ENCODE measurements at places on chromosomes 5 and 9.

GRCh38 chr9:4861736-4862451, 69.2 kb downstream of the RCL1 start:
- DNase-seq: no peak

DNA sequence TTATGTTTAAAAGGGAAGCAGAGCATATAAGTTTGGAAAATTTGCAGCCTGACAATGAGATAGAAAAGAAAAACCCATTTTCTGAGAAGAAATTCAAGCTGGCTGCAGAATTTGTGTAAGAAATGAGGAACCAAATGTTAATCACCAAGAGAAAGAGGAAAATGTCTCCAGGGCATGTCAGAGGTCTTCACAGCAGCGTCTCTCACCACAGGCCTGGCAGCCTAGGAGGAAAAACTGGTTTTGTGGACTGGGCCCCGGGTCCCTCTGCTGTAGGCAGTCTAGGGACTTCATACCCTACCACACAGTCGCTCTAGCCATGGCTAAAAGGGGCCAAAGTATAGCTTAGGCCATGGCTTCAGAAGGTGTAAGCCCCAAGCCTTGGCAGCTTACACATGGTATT, 32.1 kb upstream of the HSD17B4 start:
- DNase-seq: no peak

DNA sequence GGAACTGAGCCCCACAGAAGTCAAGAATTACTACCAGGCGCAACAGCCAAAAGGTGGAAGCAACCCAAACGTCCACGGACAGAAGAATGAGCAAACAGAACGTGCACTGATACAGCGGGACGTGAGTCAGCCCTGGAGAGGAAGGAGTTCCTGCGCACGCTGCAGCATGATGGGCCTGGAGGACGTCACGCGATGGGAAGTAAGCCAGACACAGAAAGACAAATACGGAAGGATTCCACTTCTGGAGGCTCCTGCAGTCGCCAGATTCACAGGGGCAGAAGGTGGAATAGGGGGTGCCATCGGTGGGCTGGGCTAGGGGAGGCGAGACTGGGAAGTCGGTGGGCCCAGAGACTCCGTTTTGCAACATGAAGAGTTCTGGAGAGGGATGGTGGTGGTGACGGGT, 80.3 kb upstream of the PHYKPL start:
- DNase-seq: no peak

GRCh38 chr5:142013734-142014521, 1.1 kb upstream of the GNPDA1 start:
- DNase-seq: no peak

GRCh38 chr9:107246259-107247254, 36.5 kb upstream of the RAD23B start:
- DNase-seq: no peak

DNA sequence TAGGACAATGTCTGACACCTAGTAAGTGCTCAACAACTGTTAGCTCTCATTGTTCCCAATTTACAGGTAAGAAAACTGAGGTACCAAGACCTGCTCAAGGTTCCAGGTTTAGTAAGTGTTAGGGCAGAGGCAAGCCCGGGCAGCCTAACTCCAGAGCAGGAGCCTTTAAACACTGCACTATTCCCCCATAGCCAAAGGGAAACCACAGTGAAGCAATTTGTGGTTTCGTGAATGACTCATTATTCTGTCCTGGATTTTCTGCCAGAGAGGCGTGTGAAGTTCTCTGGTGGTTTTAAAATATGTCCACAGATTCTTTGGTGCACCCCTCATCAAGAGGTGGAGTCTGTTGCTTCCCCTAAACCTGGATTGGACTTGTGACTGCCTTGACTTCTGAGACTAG, 1.0 kb upstream of the MCC start:
- no peak for DNase-seq

GRCh38 chr5:177122566-177122965, 11.0 kb upstream of the NSD1 start:
- no peak for DNase-seq

Data from stimulated activated CD4-positive, alpha-beta T cell treated with anti-CD3 and anti-CD28 coated beads, Interleukin-12 subunit alpha, Interleukin-12 subunit beta, amount 100 ng/mL, for 48 hours (primary cell).